ENCODE measurements at places on chromosomes 2 and 18.
A peak's percentile ranks its signal among the peaks of the same experiment; 100 is the strongest.

DNA sequence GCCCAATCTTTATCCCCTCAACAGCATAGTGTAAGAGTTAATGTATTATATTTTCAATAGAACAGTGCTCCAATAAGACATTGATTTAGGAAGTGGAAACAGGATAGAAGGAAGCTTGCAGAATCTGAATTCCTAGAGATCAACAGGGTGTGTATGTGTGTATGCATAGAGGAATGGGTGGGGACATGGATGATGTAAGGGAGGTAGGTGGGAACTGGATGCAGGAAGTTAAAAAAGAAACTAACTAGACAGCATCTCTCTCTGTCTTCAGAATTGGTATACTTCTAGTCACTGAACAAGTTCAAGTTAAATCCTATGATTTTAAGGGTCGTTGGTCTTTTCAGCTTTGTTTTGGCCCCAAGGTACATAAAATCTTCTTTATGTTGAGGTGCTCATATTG, 196.6 kb downstream of the PMAIP1 start:
- DNase-seq, result no peak

- DNase-seq, result no peak
These were observed 13.3 kb downstream of the TUBB6 start for GRCh38 chr18:12321333-12321732.

DNA sequence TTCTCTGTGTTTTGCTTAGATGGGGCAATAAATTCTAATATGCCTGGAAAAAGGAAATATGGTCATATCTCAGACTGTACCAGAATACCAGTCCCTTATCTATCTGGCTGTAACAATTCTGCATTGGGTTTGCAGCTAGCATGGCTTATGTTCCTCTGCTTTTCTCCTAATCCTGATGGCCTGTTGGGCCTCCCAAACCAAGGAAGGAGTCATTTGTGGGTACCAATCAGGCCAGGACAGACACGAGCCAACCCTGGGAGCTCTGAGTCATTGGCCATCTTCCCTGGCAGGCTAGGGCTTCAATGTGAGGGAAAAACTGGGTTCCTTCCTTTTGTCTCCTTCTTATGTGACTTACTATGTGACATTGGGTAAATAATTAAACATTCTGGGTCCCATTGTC, 12.0 kb downstream of the SMARCAL1 start:
- DNase-seq, result no peak

GRCh38 chr2:240427729-240428128, 7.7 kb upstream of the GPC1 start:
- DNase-seq, result no peak

DNA sequence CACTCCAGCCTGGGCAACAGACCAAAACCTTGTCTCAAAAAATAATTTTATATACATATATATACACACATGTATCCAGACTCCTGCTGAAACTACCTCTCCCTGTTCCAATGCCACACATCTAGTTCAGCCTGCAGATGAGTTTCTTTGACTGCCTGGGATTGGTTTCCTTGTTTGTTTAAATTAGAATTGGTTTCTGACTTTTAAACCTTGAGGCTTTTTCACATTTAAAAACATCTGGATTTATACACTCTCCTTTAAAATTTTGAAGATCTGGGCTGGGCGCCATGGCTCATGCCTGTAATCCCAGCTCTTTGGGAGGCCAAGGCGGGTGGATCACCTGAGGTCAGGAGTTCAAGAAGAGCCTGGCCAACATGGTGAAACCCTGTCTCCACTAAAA, 21.8 kb upstream of the CXCR1 start:
- DNase-seq, result no peak

DNA sequence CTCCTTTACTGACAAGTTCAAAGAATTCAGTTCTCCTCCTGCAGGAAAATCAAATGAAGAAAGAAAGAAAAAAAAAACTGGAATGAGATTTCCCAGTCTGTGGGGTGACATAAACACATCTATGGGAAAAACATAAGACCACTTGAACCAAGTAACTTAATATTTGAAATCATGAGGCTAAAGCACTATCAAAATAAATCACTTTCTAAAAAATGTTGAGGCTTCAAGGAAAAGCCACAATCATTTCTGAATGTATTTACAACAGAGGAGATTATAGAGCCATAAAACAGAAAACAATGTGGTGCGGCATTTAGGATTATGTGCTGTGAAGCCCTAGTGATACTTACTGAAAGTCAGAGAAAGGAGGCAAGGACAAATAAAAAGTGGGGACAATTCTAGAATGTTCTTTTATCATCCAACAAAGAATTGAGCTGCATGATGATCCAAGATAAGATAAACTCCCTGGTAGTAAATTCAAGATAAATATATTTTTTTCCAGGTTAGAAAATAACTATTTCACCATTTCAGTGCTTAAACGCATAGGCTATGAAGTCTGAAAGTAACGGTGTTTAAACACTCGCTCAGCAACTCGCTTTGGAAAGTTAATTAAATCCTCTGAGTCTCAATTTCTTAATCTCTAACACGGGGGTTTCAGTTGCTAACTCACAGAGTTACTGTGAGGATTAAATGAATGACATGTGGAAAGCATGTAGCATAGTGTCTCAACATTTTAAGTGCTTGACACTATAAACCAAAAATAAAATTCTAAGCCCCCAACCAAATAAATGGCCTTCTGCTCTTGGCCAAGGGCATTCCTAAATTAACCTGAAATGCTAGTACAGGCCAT, 288.5 kb downstream of the AGPS start:
- DNase-seq, result no peak

- no peak for DNase-seq
These were observed 1.2 kb upstream of the SMCHD1 start for GRCh38 chr18:2654169-2654927.

DNA sequence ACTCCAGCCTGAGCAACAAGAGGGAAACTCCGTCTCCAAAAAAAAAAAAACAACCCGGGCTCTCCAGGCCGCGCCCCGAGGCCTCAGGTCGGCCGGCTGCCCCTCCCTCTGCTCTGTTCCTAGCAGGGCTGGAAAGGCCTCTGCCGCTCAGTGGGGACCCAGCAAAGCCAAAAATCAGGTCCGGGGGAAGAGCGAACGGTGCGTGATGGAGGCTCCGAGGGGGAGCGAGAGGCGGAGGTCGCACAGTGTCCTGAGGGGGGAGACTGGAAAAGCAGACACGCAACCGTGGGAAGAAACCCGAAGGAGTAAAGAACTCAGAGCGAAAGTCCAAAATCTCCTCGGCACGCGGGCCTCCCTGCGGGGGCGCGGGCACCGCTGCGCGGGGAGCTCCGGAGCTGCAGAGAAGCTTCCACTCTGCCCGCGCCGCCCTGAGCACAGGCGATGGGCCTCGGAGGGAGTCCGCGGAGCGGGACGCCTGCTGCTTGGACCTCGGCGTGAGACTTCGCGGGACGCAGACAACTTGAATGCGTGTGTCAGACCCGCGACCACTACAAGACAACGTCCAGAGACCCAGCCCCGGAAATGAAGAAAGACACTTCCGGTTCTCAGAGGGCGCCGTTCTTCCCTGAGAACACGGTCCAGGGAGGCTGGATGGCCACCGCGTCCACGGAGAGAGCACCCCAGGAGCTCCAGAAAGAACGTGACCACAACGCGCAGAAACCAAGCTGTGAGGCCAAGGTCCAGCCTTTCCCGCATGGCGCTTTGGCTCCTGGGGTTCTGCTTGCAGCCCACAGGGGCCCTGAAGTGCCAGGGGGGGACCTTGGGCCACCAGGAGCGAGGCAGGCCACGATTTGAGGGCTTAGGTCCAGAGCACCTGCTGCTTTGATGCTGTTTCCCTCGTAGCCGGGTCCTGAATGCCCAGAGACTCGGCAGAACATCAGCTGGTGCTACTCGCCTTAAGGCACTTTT, 219.8 kb downstream of the DPP10 start:
- no peak for DNase-seq

DNA sequence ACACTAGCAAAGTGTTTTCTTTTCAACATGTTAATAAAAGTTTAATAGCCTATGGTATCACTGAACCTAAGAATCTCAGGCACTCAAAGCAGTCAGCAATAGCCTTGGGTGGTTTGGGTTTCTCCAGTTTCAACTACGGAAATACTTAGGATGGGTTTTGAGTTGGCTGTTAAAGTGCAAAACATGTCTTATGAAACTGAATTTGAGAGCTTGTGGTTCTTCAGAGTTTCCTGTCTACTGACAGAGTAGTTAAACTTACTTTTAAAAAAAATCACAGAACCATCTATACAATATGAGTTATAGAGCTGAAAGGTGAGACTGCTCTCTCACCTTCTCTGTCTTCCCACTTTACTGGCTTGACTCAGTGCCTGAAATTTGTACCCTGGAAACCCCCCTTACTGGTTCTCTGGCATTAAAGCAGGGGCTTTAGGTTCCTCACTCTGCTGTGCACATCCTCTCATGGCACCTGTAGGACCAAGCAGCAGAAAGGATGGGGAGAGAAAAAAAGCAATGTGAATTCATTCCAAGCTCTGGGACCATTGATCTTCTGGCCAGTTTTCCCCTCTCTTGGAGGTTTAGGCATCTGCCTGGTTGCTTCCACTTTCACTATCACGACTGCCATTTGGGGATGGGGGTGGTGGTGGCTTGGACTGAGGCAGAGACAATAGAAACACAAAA, 18.1 kb downstream of the CCDC141 start:
- DNase-seq, result peak; percentile 9

GRCh38 chr2:128734521-128735295, 416.0 kb upstream of the HS6ST1 start:
- no peak for DNase-seq

- no peak for DNase-seq
These were observed 149.2 kb downstream of the TWIST2 start for GRCh38 chr2:238997137-238997390.

DNA sequence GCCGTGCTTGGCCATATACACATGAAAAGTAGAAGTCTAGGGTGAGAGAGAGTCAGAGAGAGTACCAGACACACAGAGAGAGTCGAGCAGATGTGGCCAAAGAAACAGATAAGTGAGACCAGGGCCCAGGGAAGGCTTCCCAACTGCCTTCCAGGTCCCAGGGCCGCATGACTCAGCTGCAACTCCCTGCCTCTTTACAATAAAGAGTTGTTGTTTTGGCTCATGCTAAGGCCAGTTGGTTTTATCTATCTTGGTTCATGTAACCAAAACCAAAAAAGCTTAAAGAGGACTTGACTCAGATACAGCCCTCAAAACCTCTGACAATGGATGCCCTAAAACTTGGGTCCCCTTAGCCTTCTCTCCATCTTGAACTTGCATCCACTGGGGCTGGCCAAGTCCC, 36.9 kb downstream of the REEP1 start:
- no peak for DNase-seq

DNA sequence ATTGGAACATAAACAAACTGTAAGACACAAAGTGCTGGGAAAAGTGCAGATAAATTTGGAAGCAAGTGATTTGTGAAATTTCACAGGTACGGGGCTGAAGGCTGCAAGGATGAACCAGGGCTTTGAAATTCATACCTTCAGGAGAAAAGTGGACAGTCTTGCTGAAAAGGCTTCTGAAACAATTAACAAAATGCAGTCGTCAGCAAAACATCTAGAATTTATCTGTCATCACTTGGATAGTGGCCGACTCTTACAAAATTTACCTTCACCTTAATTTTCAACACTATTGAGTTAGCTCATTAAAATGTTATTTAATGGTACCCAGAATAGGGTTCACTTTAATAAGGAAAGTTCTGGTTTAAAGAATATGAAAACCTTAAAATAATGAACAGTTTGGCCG, 138.3 kb downstream of the SNTG2 start:
- no peak for DNase-seq

DNA sequence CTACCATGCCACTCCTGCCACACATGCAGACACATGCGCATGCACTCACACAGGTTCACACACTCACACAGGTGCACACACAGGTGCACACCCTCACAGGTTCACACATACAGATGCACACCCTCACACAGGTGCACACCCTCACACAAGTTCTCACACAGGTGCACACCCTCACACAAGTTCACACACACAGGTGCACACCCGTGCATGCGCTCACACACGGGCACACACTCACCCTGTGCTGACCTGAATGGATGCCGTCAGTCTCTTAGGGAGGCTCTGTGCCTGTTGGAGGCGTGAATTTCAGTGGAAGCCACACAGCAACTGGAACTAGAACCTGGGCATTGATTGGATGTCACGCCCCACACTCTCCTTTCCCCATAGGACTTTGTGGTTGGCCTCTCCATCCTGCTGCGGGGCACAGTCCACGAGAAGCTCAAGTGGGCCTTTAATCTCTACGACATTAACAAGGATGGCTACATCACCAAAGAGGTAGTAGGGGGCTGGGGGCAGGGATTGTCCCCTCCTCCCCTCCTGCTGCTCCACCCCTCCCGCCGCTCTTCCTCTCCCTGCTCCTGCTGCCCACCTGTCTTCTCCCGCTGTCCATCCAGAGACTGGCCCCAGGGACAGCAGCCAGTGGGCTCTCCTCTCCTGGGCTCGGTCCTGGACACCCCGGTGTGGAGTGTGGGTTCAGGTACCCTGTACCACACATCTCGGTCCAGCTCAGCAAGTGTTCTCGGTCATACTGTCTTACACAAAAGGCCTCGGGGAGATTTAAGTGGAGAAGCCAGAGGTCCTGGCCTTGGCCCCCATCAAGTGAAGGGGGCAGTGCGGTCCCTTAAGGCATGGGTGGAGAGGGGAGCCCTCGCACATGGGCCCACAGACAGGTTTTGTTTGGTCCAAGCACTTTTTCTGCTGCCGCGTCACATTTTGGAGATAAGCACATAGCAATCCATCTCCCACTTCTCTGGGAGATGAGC, 21.0 kb upstream of the FAHD2A start:
- no peak for DNase-seq

DNA sequence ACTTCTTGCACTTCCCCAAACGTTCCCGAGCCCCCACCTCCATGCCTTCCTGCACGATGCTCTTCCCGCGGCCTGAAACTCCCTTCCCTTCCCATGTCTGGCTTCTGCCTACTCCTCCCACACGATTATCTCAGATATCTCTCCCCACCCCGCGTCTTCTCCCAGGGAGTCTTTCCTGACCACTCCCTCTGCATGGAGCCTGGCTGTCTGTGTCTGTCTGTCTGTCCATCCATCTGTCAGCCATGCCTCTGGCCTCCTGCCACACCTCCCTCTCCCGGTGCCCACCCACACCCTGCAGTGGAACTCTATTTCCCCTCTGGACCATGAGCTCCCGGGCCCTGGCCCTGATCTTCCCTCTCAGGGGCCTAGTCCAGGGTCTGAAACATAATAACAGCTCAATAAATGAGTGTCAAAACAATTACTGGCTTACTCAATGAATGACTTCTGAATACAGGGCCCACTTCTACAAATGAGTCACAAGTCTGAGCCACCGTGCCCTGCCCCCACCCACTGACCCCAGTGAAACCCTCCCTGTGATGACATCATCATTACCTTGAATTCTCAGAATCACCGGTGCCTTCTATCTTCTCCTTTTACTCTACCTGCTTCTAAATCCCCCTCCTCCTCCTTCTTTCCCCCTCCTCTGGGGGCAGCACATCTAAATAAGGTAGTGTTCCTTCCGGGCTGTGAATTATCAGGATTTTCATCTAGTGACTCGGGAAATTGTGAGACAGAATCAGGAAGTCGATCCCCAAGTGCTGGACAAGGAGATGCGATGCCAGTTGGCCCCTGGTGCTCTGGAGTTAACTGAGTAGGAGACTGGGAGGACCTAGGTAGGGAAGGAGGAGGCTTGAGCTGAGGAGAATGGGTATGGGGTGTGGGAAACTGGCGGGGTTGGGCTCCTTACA, 46.1 kb upstream of the PLB1 start:
- DNase-seq, result peak; percentile 87

GRCh38 chr2:227164763-227165291, 403 bp downstream of the COL4A3 start:
- peak; percentile 6 for DNase-seq

GRCh38 chr2:11071211-11071610, 84.1 kb upstream of the SLC66A3 start:
- DNase-seq, result no peak

Data from stimulated activated CD4-positive, alpha-beta T cell treated with anti-CD3 and anti-CD28 coated beads, Interleukin-15, amount 100 ng/mL, for 48 hours (primary cell).